ENCODE measurements at places on chromosomes 5 and 9.

- DNase-seq, result no peak
Measured at GRCh38 chr5:135444881-135445280, 2.3 kb downstream of the DCANP1 start.

GRCh38 chr5:32709750-32710549 lies 1.2 kb upstream of the NPR3 start:
- DNase-seq, result no peak

DNA sequence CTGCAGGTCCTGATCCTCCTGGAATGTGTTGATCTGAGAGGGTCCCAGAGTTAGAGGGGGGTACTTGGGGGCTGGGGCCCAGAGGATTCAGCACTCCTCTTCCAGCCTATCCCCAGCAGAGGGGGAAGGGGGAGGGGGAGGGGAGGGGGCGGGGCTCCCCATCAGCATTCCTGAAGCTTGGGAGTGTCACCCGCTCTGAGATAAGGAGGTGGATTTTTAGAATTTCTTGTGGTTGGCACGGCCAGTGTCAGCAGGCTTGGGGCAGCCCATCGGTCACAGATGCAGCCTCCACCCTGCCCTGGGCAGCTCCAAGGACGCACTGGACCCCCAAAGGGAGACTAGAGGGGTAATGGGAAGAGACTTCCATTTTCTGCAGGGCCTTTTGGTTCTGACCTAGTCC lies 5.3 kb downstream of the FGF18 start:
- no peak for DNase-seq

DNA sequence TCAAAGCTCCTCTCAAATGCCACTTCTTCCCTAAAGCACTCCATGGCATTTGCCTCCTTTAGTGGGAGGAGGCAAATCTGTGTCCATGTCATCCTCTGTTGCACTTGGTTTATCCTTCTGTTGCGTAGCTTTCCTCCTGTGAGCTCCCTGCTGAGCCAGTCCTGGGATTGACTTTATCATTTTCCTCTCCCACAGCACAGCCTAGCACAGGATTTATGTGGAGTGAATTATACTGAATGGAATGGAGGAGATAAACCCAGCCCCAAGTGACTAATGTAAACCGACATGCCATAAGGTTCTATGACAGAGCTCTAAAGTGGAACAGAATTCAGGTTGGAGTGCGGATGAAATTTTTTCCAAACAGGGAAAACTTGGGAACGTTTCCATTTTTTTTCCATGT lies 26.4 kb upstream of the TOMM5 start:
- no peak for DNase-seq

DNA sequence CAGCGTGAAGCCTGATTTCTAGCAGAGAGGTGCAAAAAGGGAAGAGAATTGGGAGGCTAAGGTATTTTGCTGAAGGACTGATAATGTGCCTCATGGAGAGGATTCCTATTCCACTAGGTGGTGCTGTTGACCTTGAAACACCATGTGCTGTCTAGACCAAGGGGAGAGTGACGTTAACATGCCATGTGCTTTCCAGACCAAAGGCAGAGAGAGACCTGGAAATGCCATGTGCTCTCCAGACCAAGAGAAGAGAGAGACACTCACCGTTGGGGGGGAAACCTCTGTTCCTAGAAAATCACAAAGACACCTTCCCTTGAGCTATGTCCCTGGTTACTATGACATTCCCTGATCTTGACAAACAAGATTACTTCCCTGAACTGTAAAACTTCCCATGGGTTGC lies 286.0 kb upstream of the TUSC1 start:
- DNase-seq, result peak; percentile 13

DNA sequence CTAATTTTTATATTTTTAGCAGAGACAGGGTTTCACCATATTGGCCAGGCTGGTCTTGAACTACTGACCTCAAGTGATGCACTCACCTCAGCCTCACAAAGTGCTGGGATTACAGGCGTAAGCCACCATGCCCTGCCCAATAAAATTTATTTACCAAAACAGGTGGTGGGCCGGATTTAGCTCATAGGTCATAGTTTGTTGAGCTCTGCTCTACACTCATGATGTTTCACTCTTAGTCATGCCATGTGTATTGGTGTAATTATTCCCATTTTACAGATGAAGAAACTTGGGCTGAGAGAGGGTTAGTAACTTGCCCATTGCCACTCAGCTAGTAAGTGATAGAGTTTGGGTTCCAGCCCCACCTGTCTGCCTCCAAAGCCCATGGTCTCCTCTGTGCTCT lies 93.1 kb upstream of the WWC1 start:
- DNase-seq, result no peak

GRCh38 chr5:92518318-92518904 lies 1062.6 kb downstream of the NR2F1-AS1 start:
- peak; percentile 7 for DNase-seq

DNA sequence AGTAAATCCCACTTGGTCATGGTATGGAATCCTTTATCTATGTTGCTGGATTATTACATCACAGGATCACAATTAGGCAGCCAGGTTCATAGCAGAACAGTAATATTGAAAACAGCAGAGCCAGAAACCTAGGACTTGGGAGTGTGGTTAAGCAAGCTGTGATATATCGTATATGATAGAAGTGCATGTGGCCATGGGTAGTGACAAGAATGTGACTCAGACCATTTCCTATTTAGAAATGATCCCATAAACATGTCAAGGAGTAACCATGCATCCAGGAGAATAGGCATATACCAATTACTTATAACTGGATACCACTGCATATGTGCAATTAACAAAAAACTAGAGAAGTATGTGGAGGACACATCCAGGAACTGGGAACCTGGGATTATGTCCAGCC lies 31.2 kb downstream of the AMBP start:
- no peak for DNase-seq

DNA sequence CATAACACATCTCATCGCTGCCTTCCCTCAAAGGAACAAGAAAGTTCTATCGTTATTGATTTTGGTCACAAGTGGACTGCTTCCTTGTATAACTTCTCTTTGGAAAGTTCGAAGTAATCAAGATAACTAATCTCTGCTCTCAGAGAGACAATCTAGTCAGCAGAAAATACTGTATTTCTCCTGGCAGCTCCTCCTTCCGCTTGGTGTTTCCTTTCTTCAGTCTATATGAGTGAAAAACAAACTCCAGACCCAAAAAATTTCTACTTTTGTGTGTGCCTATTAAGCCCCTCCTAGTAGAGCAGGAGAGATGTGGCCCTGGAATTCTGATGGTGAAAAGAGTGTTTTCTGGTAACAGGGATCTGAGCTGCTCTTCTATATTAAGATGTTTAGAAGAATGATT lies 24.5 kb downstream of the OSTF1 start:
- DNase-seq, result no peak

DNA sequence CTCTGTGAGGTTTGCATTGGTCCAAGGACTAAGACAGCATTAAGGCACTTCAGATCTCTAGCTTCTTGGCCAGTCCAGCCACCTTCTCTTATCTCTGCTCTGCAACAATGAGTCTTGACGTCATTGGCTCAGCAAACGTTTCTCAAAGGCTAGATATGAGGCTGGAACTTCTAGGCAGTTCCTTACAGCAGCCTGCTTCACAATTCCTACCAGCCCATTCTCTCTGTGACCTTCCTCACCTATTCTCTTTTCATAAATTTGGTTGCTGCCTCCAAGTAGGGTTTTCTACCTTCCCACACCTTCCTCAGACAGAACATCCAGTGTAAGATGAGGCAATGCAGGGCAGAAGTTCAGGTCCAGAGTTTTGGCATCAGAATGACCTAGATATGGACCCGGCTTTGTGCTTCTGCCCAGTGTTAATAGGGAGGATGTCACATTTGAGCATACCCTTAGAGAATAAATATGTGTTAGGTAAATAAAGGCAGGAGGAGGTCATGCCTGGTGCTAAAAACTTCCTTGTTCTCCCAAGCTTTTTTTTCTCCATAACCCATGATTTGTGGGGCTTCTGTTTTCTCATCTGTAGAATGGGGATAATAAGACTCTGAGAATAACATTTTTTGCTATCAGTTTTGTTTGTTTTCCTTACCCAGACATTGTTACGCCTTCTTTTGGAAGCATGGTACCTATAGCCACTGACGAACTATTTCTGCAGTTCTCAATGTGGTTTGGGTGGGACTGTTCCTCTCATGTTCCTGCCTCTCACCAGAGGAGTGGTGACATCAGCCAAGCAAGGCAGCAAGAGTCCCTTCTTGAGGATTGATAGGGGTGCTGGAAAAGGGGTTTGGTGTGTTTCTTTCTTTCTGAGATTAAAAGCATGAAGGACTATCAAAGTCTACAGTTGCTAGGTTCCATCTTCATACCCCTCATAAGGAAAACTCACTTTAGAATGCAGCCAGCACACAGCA lies 220.6 kb upstream of the TRIM32 start:
- no peak for DNase-seq

- DNase-seq, result no peak
Measured at GRCh38 chr9:98291820-98292219, 36.4 kb upstream of the TBC1D2 start.

GRCh38 chr5:172004824-172005237 lies 1.6 kb downstream of the FBXW11 start:
- no peak for DNase-seq

DNA sequence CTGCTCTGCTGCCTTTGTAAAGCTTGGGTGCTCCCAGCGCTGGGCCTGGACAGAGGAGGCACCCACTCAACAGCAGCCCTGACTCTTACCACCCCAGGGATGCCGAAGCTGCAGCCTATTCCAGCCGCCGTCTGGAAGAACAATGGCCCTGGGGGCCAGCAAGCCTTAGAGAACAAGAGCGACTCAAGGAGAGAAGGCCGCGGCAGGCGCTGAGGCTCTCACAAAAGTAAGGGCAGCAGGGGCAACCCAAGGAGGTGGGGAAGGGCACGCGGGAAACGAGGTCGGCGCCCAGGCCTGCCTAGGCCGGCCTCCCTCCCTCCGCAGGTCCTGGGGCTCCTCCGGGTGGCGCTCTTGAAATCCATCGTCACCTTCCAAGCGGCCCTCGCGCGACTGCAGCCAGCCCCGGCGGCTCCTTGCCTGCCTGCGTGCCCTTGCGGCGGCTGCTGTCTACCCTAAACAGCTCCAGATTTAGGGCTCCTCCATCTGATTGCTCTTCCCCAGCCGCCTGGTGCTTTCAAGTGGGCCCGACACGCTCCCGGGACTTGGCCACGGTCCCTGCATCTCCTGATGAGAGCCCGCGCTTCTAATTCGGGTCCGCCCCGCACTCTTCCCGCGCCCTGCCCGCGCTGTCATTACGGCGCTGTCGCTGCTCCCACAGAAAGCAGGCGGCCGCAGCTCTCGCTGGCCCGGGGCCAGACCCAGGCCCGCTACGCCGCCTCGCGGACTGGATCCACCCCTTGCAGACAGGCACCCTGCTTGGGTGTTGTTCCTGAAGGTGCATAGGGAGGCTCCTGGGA lies 213.3 kb downstream of the SEMA6A start:
- DNase-seq, result no peak

DNA sequence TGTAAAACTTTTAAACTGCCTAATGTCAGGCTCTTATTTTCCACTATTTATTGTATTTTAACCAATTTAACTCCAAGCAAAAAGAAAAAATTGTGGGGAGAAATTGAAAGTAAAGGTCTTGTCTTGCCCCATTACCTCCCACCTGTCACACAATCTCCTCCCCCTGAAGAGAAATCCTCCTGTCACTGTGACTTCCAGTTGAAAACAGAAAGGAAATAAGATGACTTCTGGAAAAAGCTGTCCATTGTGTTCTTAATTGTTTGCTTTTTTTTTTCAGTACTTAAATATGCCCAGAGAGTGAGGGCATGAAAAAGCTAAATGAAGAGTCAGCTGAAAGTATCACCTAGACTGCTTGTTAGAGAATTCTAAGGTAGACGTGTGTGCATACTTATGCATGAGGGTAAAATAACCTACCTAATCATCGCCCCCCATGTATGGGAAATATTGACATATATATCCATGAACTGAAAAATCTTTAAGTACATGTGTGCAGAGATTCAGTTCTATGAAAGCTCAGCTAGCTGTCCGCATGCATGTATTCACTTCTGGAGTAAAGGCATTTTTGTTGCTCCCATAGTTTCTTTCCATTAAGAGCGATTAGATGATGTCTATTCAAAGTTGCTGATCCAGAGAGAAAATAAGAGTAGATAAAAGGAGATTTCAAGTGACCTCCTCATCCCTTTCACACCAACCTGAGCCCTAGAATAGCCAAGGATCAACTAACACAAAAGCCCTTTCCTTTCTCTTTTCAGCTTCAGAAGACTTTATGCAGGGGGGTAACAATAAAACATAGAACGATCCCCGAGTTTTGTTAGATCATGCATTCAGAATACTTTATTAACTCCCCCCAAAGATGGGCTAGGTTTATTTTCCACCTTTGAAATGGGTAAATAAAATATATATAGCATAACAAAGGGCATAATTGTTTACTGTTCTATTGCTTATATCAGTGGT lies 5.3 kb downstream of the NR2F1-AS1 start:
- no peak for DNase-seq

GRCh38 chr5:176895831-176896230 lies 3.3 kb downstream of the HK3 start:
- no peak for DNase-seq

DNA sequence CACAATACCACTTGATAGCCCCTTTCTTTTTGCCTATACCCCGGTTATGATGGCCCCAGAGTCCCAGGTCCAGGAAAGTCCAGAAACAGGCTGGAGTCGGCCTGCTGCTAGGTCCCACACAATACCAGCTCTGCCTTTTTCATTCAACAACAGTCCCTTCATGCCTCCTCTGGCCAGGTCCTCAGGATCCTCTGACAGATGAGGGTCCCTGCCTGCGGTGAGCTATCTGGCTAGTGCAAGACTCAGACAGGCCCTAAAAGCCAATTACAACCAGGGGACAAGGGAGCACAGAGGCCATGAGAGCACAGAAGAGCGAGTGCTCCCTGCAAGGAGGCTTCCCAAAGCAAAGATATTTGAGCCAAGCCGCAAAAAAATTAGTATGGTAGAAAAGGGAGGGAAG lies 84.8 kb upstream of the ZBTB43 start:
- no peak for DNase-seq

GRCh38 chr9:37324261-37324683 lies 98.2 kb upstream of the GRHPR start:
- no peak for DNase-seq

- peak; percentile 93 for DNase-seq
Measured at GRCh38 chr9:136725612-136726011, 13.2 kb downstream of the DIPK1B start.

GRCh38 chr9:101121836-101122399 lies 93.4 kb downstream of the PLPPR1 start:
- DNase-seq, result no peak

DNA sequence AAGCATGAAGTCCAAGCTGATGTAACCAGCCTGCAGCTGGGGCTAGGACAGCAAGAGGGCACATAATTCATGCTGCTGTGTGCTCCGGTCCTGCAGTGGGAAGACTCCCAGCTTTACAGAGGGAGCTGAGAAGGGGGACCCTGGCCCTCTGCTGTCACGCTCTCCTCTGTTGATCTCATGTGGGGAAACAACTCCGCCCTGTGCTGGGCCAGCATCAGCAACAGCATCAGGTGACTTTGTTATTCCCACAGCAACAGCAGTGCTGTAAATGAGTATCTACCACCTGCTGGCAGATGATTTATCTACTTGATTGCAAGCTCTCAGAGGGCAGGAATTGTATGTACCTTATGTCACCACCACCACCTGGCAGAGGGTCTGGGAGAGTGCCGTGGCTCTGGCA lies 176.2 kb downstream of the COL23A1 start:
- no peak for DNase-seq

All from COLO829 (cell line).